ENCODE measurements at places on chromosomes 16 and 17.

- no peak for DNase-seq
These were observed 67.7 kb upstream of the TNRC6C start for GRCh38 chr17:77890771-77891170.

- no peak for DNase-seq
These were observed 247.9 kb downstream of the CDH13 start for GRCh38 chr16:82874672-82875071.

GRCh38 chr16:55035029-55035428, 104.4 kb downstream of the IRX5 start:
- no peak for DNase-seq

GRCh38 chr16:66984892-66985311, 3.5 kb upstream of the CES4A start:
- DNase-seq, result no peak

DNA sequence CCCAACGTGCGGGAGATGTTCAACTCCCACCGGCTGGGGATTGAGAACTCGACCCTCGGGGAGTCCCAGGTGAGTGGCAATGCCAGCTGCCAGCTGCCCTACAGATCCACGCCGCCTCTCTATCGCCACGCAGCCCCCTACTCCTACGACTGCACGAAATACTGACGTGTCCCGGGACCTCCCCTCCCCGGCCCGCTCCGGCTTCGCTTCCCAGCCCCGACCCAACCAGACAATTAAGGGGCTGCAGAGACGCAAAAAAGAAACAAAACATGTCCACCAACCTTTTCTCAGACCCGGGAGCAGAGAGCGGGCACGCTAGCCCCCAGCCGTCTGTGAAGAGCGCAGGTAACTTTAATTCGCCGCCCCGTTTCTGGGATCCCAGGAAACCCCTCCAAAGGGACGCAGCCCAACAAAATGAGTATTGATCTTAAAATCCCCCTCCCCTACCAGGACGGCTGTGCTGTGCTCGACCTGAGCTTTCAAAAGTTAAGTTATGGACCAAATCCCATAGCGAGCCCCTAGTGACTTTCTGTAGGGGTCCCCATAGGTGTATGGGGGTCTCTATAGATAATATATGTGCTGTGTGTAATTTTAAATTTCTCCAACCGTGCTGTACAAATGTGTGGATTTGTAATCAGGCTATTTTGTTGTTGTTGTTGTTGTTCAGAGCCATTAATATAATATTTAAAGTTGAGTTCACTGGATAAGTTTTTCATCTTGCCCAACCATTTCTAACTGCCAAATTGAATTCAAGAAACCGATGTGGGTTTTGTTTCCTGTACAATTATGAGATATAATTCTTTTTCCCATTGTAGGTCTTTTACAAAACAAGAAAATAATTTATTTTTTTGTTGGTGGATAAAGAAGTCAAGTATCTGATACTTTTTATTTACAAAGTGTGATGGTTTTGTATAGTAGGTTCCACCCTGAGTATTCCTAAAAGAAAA, 2.3 kb downstream of the FOXC2 start:
- no peak for DNase-seq

GRCh38 chr17:82882715-82883418, 43.0 kb upstream of the ZNF750 start:
- no peak for DNase-seq

GRCh38 chr16:79267781-79268180, 332.8 kb downstream of the MAF start:
- DNase-seq, result no peak

Data from AG09309 (cell line).